Right forelimb (tissue), 1 donor: ENCODE measurements at places on chromosomes 13 and 19.

GRCh38 chr19:887072-887471, 5.9 kb downstream of the MED16 start:
- no peak for DNase-seq

DNA sequence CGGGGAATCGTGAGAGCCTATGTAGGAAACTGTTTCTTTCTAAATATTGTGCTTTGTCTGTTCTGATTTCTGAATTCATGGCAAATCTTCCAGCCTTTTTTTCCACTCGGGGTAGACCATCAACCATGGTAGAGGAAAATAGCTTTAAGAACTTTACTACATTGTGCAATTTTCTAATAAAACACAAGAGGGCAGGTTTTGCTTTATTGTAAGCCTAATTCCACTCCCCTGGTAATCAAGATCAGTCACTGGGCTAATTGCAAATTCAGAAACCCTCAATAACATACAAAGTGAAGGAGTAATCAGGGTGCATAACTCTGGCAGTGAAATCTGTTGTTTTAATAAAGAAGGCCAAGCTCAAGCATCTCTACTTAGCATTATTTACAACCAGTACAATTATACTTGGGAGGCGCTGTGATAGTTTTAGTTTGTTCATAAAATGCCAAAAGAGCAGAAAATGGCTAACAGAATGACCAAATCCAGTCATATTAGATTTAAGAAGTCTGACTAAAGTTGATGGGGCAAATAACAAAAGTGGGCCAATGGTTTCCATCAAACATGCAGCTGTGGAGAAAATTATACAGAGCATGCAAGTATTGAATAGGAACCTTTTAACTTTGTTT, 43.8 kb downstream of the DCT start:
- DNase-seq = no peak

- no peak for DNase-seq
Measured at GRCh38 chr13:96243376-96243775, 153.5 kb downstream of the HS6ST3 start.

DNA sequence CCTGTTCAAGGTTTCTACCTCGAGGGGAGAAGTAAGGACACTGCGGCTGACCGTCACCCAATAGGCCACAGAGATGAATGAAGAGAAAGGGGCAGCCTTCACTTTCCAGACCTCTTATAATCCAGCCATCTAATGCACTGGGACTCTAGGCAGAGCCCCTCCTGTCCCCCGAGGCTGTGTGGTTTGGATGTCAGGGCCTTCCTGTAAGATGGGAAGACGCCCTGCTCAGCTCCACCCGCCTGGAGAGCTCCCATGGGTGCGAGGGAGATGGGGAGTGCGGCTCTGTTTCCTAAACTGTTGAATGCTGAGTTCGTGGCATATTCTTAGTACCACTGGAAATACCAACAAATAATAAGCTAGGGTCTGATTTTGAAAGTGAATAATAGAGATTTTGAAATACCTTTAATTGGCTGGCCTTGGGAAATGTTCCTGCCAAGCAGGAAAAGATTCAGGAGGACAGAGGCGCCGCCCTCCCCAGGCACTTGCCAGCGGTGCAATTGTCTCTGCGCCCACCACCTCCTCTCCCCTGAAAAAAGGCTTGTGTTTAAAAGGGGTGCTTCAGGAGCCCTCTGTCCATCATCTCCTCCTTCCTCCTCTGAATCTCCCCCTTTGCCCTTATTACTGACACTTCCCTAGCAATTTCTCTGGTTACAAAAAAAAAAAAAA, 85.4 kb upstream of the GPR183 start:
- peak; percentile 31 for DNase-seq

DNA sequence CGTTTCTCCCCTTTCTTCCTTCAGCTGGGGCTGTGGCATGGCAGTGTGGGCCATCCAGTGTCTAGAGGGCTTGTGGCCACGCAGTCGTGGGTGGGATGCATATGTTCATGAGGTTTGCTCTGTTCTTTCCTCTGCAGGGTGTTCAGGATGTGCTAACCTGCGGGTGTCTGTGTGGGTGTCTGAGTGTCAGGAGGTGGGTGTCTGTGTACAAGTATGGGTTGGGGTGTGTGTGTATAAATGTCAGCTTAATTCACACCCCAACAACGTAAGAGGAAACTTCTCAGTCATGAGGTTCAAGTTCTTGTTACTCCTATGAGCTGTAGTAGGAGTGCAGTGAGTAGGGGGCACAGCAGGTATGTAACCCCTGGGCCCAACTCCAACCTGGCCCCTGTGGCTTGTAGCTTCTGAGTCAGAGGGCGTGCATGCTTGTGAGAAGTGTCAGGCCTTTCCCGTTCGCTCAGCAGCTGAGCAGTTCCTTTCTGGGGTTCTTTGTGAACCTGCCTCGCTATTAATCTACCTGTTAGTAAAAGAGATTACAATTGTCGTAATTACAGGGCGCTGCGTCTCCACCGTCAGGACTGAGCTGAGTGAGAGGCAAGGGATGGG, 49.1 kb downstream of the NFIX start:
- no peak for DNase-seq

GRCh38 chr19:15240515-15240914, 8.3 kb upstream of the EPHX3 start:
- DNase-seq = no peak

DNA sequence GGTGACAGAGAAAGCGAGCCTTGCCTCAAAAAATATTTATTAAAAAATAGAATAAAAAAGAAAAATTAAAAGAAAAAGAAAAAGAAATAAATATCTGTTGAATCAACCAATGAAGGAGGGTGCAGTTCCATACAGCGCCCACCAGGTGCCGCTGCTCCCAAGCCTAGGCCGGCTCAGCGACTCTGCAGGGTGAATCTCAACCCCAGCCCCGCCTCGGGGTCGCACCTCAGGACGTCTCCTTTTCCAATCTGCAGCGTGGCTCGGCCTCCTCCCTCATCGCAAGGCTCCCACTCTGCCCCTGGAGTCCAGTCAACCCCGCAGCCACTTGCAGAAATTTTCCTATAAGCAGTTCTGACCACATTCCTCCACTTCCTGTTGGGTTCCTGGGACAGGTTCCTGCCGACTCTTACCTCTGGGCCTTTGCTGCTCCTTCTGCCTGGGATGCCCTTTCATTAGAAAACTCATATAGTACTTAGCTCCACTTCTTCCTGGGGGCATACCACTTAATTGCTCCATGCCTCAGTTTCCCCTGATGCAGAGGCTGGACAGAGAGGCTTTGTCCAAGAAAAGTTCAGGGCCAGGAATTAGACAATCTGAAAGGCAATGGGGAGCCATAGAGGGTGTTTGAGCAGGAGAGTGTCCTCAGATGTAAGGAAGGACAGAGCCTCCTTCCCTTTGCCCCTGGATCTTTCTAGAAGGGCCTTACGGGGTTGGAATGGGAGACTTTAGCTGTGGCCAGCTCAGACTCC, 24.3 kb downstream of the NFILZ start:
- peak; percentile 74 for DNase-seq

- DNase-seq = no peak
Measured at GRCh38 chr13:42981317-42981716, 10.7 kb downstream of the EPSTI1 start.

GRCh38 chr19:15701757-15702533, 25.9 kb upstream of the OR10H2 start:
- DNase-seq = no peak

DNA sequence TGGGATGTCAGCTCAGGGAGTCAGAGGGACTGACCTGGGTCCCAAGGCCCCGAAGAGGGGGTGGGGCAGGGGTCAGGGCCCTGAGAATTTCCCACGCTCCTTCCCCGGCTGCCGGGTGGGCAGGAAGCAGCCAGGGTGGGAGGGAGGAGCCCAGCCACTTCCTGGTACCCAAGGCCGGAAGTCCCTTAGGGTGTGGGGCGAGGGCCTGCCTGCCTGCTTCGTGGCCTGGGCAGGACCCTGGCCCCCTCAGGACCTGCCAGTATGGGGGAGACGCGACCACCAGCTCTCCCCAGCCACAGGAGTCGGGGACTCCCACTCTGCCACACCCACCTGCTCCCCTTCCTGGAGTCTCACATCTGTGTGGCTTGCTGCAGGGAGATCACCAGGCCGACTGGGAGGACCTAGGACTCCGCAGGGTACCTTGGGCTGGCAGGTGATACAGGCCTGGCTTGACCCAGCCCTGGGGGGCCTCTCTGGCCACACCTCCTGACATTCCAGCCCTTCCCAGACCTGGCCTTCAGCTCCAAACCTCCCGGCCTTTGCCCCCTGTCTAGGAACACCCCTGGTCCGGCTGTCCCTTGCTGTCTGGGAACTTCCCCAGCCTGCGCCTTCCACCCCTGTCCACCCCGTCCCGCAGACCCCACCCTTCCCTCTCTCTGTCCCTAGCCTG, 9.8 kb upstream of the CIRBP start:
- DNase-seq = no peak

GRCh38 chr19:41783612-41784011, 12.8 kb upstream of the CEACAM3 start:
- DNase-seq = no peak

GRCh38 chr19:2289714-2290435, 7.9 kb upstream of the PEAK3 start:
- peak; percentile 45 for DNase-seq

DNA sequence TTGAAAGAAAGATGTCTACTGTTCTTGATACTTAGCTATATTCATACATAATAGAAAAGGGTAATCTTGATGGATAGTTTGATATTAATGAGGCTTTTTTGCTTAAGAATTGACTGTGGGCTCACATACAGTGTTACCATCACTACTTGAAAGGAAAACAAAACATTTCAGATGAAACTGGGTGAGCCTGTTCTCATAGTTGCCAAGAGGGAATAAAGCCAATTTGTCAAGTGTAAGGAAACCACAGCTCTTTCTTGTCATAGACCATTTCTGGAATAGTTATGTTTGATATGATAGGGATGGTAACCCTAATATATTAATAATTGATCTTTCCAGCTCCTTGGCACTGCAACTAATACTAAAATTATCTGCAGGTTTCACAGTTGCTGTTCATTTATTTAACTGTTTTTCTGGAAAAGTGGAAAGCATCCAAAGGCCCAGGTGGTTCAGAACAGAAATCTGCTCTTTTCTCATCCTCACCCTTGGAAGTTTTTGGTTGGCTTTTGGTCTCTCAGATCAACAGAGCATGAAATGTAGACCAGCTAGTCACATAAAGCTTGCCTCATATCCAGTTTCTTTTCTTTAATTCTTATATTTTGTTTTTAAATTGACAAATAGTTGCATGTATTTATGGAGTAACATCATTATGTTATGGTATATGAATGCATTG, 43.2 kb downstream of the ARHGEF7 start:
- DNase-seq = no peak

- no peak for DNase-seq
Measured at GRCh38 chr13:20389696-20390525, 135.7 kb downstream of the CRYL1 start.

DNA sequence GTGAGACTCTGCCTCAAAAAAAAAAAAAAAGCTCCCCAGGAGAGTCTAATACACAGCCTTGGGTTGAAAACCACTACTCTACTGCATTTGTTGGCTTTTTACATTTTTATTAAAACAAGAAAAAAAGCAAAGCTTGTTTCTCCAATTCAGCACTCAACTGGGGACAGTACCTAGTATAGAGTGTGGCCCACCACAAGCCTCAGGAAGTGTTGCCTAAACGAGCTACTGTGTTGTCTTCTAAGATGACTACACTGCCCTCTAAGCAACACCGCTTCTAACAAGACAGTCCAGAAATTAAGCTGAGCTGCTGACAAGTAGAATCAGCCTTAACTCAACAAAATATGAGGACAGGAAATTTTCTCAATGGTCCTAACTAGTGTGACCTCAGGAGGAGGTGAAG, 522.2 kb downstream of the FGF9 start:
- DNase-seq = no peak

GRCh38 chr19:3073931-3074595, 11.8 kb upstream of the TLE5 start:
- no peak for DNase-seq

GRCh38 chr13:33454844-33455705, 169.5 kb upstream of the STARD13 start:
- no peak for DNase-seq

GRCh38 chr19:54001496-54001895, 10.1 kb downstream of the CACNG6 start:
- no peak for DNase-seq

- DNase-seq = no peak
Measured at GRCh38 chr13:68375004-68375403, 1144.9 kb upstream of the PCDH9 start.

GRCh38 chr13:49791315-49791710, 1.2 kb downstream of the KPNA3 start:
- DNase-seq = no peak

GRCh38 chr13:68736961-68737360, 1370.7 kb upstream of the ATXN8OS start:
- DNase-seq = no peak

GRCh38 chr13:47990427-47990826, 10.6 kb downstream of the SUCLA2 start:
- DNase-seq = no peak

GRCh38 chr13:111503905-111504695, 183.7 kb downstream of the TEX29 start:
- DNase-seq = peak; percentile 23

DNA sequence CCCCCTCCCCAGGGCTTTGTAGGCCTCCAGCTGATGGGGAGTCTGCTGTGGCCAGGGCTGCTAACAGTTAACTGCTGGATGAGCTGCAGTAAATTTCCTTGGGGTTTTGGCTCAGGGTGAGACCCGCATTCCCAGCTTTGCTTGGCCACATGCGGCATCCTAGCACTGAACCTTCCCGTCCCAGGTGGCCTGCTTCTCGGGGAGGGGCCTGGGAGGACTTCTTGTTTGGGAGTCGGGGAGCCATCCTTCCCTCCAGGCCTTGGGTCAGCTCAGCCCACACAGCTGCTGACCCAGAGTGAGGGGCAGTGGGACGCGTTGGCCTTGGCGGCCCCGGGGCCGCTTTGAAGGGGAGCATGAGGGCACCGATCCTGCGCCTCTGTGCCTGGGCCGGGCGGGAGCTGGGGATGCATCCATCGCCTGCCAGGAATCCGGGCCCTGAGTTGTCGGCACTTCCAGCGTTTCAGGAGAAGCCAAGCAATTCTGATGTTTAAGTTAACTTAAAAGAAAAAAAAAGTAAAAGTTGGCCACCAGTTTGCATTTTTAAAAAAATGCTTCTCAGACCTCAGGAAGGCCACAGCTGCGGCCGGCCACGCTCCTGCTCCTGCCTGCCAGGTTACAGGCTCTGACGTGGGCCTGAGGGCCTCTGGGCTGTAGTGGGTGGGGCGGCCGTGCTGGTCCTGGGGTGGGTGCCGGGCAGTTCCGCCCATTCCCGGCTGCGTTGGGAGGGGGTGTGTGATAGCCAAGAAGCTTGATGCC, 27.7 kb downstream of the CRTC1 start:
- DNase-seq = peak; percentile 87
